ENCODE measurements at places on chromosomes 16 and 17.
A peak's percentile ranks its signal among the peaks of the same experiment; 100 is the strongest.

GRCh38 chr17:58332778-58333735 is 4.5 kb upstream of the TSPOAP1 start:
- no peak for DNase-seq

GRCh38 chr17:8859027-8859803 is 8.3 kb downstream of the PIK3R6 start:
- no peak for DNase-seq

DNA sequence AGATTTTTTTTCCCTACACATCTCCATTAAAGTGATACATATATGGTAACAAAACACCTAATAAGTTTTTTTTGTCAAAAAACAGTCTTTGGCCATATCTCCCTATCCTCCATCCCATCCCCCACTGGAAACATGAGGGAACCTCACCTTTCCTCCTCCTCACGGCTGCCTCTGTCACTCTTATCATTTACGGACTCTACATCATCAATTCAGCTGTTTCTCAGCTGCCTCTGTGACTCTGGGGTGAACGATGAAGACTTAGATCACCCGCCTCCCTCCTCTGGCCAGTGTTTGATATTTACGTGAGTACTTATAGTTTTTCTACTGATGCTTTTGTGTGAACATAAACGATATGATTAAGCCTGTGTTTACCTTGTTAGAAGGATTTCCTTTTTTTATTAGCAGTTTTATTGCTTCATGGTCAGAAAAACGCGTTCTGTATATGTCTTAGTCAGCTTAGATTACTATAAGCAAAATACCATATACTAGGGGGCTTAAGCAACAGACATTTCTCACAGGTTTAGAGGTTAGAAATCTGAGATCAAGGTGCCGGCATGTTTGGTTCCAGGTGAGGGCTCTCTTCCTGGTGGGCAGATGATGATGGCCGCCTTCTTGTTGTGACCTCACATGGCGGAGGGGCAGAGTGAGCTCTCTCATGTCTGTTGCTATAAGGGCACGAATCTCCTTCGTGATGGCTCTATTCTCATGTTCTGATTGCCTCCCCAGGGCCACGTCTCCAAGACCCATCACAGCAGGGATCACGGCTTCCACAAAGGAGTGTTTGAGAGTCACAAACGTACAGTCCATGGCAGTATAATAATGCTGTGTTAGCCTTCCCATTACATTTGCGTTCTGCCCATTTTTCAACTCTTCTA is 32.1 kb downstream of the DNAH17 start:
- DNase-seq: no peak

- no peak for DNase-seq
Observed at GRCh38 chr17:79626156-79626890, 15.5 kb upstream of the RBFOX3 start.

DNA sequence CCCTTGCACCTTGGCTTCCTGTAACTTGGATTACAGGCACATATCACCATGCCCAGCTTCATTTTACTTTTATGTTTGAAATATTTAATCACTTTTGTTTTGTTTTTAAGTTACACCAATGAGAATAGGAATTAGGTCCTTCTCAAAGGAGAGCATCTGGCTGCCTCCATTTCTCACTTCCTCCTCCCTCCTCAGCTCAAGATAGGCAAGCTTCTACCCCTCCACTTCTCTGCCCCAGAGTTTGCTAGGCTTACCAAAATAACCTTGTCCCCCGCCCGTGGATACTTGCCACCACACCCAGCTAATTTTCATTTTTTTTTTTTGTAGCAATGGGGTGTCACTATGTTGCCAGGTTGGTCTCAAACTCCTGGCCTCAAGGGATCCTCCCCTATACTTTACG is 17.9 kb downstream of the GABARAPL2 start:
- no peak for DNase-seq

DNA sequence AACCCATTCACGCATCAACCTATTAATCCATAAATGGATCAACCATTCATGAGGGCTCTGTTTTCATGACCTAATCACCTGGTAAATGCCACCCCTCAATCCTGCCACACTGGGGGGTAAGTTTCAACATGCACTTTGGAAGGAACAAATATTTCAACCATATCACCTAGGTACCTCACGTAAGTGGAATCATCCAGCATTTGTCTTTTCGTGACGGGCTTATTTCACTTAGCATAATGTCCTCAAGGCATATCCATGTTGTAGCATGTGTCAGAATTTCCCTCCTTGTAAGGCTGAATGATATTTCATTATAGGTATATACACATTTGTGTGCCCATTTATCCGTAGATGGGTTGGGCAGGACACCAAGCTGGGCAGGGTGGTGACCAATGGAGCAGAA is 35.6 kb downstream of the ANKRD40 start:
- no peak for DNase-seq

GRCh38 chr16:73793871-73794437 is 502.7 kb upstream of the PSMD7 start:
- DNase-seq: no peak

GRCh38 chr16:22322021-22322471 is 24.8 kb downstream of the POLR3E start:
- DNase-seq: peak; percentile 18

GRCh38 chr17:15181333-15181732 is 83.8 kb downstream of the PMP22 start:
- no peak for DNase-seq

DNA sequence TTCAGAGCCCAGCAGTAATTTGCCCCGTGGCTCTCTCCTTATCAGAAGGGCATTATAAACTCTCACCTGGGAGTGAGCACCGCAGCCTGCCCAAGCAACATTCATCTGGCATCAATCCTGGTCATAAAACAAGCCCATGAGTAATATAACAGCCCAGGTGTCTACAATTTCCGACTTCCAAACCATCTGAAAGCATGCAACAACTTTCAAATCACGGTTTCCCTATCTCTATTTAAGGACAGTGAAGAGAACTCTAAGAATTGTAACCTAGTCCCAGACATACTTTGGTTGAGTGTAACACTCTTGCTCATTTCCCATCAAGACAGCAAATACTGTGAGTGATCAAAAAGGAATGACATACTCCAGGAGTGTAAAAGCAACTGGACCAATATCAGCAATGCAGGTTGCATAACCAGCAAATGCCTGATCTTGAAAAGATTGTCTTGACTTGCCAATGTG is 487.4 kb upstream of the SOX9 start:
- DNase-seq: no peak

- no peak for DNase-seq
Observed at GRCh38 chr17:56317351-56318208, 164.3 kb downstream of the ANKFN1 start.

DNA sequence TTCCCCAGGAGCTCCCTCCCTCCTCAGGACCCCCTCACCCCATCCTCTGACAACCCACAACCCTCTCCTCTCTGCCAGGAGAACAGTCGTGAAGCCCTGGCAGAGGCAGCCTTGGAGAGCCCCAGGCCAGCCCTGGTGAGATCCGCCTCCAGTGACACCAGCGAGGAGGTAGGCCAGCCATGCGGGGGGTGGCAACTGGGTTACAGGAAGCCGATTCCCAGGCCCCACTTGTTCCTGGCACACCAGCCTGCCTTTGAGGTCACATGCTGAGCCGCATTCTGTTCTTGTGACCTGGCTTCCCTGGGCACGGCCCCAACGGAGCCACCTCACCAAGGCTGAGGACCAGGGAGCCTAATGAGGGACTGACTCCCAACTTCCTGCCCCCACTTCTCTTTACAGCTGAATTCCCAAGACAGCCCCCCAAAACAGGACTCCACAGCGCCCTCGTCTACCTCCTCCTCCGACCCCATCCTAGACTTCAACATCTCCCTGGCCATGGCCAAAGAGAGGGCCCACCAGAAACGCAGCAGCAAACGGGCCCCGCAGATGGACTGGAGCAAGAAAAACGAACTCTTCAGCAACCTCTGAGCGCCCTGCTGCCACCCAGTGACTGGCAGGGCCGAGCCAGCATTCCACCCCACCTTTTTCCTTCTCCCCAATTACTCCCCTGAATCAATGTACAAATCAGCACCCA is 7.9 kb downstream of the NAT9 start:
- DNase-seq: no peak

DNA sequence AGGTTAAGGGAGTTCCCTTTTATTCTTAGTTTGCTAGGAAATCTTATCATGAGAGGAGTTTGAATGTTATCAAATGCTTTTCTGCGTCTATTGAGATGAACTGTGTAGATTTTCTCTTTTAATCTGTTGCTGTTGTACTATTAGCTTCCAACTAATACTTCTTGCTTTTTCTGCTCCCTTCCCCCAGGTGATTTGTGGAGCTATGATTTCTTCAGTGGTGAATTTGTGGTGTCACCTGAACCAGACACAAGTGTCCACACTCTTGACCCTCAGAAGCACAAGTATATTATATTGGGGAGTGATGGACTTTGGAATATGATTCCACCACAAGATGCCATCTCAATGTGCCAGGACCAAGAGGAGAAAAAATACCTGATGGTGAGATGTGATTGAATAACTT is 29.9 kb upstream of the BCAS3 start:
- no peak for DNase-seq

DNA sequence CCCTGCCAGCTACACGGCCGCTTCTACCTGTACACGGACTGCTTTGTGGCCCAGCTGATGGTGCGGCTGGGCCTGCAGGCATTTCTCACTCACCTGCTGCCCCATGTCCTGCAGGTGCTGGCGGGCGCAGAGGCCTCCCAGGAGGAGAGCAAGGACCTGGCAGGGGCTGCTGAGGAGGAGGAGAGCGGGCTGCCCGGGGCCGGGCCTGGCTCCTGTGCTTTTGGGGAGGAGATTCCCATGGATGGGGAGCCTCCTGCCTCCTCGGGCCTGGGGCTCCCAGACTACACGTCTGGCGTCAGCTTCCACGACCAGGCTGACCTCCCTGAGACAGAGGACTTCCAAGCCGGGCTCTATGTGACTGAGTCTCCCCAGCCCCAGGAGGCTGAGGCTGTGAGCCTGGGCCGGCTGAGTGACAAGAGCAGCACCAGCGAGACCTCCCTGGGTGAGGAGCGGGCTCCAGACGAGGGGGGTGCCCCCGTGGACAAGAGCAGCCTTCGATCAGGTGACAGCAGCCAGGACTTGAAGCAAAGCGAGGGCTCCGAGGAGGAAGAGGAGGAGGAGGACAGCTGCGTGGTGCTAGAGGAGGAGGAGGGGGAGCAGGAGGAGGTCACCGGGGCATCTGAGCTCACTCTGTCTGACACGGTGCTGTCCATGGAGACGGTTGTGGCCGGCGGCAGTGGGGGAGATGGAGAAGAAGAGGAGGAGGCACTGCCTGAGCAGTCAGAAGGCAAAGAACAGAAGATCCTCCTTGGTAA is 3.5 kb downstream of the WDR81 start:
- no peak for DNase-seq

DNA sequence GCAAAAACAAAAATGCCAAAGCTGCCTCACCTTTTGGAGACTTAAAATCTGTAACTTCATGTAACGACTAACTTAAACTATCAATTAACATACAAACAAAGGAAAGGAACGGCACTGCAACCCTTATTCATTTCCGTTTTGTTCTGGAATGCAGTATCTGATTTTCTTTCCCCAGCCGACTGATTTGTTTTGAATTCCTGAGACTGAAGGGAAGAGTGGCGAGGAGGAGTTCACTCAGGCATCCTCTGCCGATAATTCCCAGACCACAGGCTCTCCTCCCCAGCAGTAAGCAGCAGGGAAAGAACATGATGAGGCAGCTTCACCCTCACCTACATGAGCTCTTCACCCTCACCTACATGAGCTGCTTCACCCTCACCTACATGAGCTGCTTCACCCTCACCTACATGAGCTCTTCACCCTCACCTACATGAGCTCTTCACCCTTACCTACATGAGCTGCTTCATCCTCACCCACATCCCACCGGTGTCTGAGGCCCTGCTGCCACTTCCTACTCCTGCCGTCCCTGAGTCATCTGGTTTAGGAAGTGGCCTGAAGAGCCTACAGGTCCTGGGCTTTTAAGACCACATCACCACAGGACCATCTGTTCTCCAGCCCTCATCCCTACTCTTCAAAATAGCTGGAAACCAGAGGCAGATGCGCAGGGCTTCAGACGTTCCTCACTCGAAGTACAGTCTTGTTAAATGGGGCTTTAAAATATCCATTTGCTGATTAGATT is 168.0 kb upstream of the RPH3AL start:
- no peak for DNase-seq

DNA sequence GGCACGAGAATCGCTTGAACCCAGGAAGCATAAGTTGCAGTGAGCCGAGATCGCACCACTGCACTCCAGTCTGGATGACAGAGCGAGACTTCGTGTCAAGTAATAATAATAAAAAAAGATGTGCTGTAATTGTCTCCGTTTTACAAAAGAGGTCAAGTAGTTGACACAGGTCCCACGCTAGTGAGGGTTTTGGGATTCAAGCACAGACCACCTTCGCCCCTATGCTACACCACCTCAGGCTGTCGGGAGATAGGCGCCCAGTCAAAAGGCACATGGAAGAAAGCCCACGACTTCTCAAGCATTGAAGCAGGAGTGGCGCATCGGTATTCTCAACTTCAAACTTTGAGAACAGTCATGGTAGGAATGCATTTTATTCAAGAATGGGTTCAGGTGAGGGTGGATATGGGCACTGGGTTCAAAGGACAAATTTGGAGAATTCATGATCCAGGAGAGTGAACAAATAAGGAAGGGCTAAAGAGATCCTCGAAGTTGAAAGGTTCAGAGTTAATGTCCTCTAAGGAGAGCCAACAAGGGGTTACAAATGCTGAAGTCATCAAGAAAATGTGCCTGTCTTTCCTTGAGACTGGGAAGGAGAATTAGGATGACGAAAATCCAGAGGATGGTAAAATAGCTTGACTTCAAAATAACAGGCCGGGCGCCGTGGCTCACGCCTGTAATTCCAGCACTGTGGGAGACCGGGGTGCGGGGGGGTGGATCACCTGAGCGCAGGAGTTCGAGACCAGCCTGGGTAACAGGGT is 1.4 kb upstream of the AMZ2 start:
- peak; percentile 55 for DNase-seq

- no peak for DNase-seq
Observed at GRCh38 chr17:79414063-79414792, 196.6 kb downstream of the RBFOX3 start.

GRCh38 chr17:81976332-81977210 is 858 bp upstream of the ASPSCR1 start:
- peak; percentile 64 for DNase-seq

DNA sequence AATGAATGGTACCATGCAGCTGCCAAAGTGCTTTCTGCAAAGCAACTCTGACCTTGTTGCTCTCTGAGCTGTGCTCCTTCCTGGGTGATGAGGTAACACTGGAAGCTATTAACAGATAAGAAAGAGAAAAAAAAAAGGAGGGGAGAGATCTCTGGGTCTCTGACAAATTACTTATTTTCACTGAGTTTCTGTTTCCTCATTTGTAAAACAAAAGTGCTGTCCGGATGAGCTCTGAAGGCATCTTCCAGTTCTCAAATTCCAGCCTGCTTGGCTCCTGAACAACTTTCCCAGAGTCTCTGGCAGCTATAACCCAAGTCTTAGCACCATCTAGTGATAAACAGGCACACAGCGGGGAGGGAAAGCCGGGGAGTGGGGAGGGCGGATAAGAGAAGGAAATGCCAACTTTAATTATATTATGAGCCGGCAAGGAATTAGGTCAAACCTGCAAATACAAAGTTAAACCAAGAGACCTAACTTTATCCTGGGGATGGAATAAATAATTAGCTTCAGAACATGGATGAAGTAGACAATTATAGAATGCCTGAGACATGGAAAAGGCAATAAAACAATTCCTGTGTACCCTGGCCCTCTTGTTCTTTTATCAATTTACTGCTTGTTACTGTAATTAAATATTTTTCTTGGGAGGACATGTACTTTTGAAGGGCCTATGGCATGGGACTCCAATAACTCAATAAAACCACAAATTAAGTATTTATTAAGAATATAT is 61.3 kb upstream of the KIFC3 start:
- DNase-seq: peak; percentile 53

- no peak for DNase-seq
Observed at GRCh38 chr16:72500545-72500944, 328.6 kb upstream of the PMFBP1 start.

GRCh38 chr17:35923609-35924114 is 6.9 kb downstream of the RDM1 start:
- no peak for DNase-seq
